Neural crest cell (in vitro differentiated cells): ENCODE measurements at places on chromosomes 13 and 19. TPM values are rescaled to one million over a fixed set of nuclear protein-coding genes. Genes with fewer than 3 reads are reported as not detected.

The YJEFN3 gene
- 15.0 and 18.1 TPM in 2 replicates for total RNA-seq

The CPB2 gene
- 0.43 and 0.44 TPM in 2 replicates for total RNA-seq

The ZNF571 gene
- 5.3 and 6.2 TPM in 2 replicates for total RNA-seq

GRCh38 chr19:55287361-55288079, 3.7 kb downstream of the BRSK1 start:
- no peak for DNase-seq

DNA sequence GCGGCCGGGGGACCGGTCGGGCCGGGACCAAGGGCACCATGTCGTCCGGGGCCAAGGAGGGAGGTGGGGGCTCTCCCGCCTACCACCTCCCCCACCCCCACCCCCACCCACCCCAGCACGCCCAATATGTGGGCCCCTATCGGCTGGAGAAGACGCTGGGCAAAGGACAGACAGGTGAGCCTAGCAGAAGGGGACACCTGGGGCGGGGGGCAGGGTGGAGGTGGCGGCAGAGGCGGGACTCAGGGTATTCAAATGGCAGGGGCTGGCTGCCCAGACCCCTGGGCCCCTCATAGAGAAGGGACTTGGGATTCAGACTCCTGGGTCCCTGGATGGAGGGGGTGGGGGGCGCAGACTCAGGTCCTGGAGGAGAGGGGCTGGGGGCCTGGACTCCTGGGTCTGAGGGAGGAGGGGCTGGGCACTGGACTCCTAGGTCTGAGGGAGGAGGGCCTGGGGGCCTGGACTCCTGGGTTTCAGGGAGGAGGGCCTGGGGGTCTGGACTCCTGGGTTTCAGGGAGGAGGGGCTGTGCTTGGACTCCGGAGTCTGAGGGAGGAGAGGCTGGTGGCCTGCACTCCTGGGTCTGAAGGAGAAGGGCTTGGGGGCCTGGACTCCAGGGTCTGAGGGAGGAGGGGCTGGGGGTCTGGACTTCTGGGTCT, 735 bp downstream of the BRSK1 start:
- no peak for DNase-seq

DNA sequence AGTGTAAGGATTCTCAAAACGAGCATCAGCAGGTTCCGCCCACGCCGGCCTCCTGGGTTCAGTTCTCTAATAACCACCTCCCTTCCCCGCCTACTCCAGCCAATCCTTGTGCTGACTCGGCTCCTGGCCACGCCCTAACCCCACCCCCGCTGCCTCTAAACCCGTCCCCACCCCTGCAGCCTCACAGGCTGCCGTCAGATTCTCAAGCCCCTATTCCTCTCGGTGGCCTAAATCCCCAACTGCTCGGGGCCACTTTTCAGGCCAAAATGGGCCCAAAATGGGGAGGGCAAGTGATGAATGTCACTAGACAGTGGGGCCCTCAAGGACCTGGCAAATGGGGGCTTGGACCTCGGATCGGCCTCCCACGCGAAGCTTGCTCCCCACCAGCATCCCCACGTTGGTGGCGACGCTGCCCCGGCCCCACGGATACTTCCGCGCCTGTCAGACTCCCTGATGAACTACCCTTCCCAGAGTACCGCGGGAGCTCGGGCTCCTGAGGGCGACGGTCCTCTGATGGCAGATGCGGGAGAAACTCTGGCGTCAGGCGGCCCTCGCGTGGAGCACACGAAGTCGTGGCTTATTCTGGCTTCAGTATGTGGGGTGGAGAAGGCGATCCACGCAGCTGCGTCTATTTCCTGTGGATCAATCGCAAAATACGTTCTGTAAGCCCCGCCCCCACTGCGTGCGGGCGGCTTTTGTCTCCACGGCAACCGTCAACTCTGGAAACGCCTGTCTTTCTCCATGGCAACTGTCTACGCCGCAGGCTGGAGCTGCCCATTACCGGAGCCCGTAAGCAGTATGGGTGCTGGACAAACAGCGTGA, 24.8 kb downstream of the ZNF473 start:
- peak; percentile 57 for DNase-seq

DNA sequence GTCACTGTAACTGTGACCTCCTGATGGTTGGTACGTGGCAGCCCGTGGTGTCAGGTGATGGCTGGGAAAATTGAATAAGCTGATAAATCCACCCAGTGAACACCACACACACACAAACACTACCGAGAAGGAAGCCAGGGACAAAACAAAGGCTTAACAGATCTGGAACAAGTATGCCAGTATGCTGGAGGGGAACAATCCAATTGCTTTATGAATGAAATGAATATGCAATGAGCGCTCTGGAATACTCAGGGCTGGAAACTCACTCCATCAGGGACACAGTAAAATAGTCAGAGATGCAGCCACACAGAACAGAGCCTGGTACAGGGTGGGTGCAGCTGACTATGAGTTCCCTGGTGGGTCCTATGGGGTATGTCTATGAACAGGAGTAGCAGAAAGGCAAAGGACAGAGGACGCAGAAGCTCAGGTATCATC, 16.7 kb downstream of the TMTC4 start:
- no peak for DNase-seq

GRCh38 chr19:33595783-33596182, 26.0 kb upstream of the CHST8 start:
- no peak for DNase-seq
